ENCODE measurements at places on chromosomes 7 and 10. TPM values are rescaled to one million over a fixed set of nuclear protein-coding genes. Genes with fewer than 3 reads are reported as not detected.

GRCh38 chr10:105187243-105187642 lies 546.2 kb downstream of the SORCS3 start:
- H3K4me3 ChIP-seq: no peak overlapping the region
- no peaks in the 10 kb centered on the region for H3K36me3 ChIP-seq
- H3K27ac ChIP-seq: no peak overlapping the region
- H3K27me3 ChIP-seq: no peaks in the 10 kb centered on the region
- H3K4me1 ChIP-seq: no peaks in the 10 kb centered on the region

DNA sequence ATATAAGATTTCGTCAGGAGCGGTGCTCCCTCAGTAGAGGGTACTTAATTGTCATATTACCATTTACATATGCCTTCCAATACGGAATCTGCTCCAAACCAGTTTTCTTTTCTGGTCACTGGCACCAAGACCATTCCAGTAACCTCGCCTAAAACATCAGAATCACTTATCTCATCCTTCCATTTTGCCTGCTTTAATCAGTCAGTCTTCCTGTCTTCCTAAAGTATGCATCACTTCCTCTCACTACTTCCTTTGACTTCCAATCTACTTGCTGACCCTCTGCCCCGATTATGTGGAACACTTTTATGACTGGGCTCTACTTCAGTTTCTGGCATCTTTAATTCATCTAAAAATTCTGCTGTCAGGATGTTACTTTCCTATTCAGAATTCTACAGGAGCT lies 33.5 kb downstream of the CUL2 start:
- no peak overlapping the region for H3K4me3 ChIP-seq
- no peak overlapping the region for H3K27ac ChIP-seq
- no peaks in the 10 kb centered on the region for H3K27me3 ChIP-seq

- H3K4me1 ChIP-seq: peaks cover 12% of the 10 kb centered on the region
- H3K27me3 ChIP-seq: no peaks in the 10 kb centered on the region
- no peaks in the 10 kb centered on the region for H3K36me3 ChIP-seq
- peak; percentile 44 for DNase-seq
- no peak overlapping the region for H3K27ac ChIP-seq
- no peak overlapping the region for H3K4me3 ChIP-seq
Observed at GRCh38 chr7:1849351-1850041, 179.4 kb downstream of the ELFN1 start.

DNA sequence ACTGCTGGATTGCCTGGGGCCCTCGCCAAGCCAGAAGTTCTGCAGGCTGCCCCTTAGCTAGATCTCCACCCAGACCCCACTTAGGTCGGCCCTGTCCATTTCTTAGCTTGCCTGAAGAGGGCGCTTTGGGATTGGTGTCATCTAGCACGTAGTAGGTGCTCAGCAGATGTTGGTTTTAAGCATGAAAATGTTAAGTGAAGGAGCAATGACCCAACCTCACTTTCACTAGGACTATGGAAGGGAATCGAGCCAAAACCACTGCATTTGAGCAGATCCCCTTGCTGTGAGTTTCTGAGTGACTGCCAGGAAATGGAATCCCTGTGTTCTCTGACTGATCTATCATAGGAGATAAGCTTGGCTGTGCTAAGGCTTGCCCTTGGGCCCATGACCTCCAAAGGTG lies 131.7 kb upstream of the EEPD1 start:
- no peaks in the 10 kb centered on the region for H3K27me3 ChIP-seq
- no peaks in the 10 kb centered on the region for H3K36me3 ChIP-seq
- H3K4me3 ChIP-seq: no peak overlapping the region
- peaks cover 7% of the 10 kb centered on the region for H3K4me1 ChIP-seq

- H3K27me3 ChIP-seq: no peaks in the 10 kb centered on the region
- H3K4me1 ChIP-seq: no peaks in the 10 kb centered on the region
- H3K27ac ChIP-seq: no peak overlapping the region
- H3K36me3 ChIP-seq: no peaks in the 10 kb centered on the region
Observed at GRCh38 chr10:78258323-78259030, 224.8 kb downstream of the RPS24 start.

- no peaks in the 10 kb centered on the region for H3K36me3 ChIP-seq
- H3K4me3 ChIP-seq: no peak overlapping the region
- H3K27me3 ChIP-seq: no peaks in the 10 kb centered on the region
- no peak for DNase-seq
Observed at GRCh38 chr10:19847321-19847720, 31.1 kb downstream of the PLXDC2 start.

DNA sequence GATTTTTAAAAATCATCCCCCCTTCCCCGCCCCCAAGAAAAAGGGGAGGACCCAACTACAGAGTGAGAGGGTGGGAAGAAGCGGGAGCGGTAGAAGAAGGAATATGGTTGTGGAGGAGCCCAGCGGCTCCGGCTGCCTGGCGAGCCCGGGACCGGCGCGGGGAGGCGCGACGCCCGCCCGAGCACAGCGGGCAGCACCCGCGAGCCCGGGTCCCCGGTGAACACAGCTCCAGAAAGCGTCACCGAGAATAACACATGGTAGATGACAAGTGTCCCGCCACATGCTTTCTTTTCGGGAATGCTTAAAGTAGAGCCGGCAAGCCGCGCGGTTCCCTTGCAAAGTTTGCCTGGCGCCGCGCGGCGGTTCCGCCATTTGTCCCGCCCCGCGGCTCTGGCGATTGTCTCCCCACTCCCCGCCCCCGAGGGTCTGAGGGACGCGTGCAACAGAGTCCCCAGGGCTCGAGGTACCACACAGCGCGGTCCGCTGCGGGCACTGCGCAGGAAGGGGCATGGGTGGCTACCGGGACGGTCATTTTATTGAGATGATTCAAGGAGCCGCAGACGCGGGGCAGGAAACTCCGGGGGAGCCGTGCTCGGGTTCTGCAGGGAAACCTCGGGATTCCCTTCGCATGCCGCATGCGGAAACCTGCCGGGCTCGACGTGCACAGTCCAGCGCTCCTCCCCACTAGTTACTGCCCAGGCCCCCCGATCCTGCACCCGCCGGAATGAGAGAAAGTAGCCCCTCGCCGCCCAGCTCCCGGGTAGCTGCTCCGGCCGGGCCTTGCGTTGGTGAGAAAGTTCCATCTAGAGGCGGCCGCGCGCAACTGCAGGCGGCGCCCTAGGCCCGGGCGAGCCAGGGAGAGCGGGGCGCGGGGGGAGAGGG lies 781 bp upstream of the GRM8 start:
- no peaks in the 10 kb centered on the region for H3K27me3 ChIP-seq
- no peak overlapping the region for H3K27ac ChIP-seq
- peaks cover 9% of the 10 kb centered on the region for H3K4me1 ChIP-seq
- H3K4me3 ChIP-seq: peak overlapping the region; percentile 83

- DNase-seq: no peak
- no peaks in the 10 kb centered on the region for H3K27me3 ChIP-seq
Observed at GRCh38 chr10:15742836-15743235, 23.1 kb upstream of the ITGA8 start.

- peak overlapping the region; percentile 12 for H3K27ac ChIP-seq
- no peaks in the 10 kb centered on the region for H3K27me3 ChIP-seq
- no peaks in the 10 kb centered on the region for H3K4me1 ChIP-seq
- H3K4me3 ChIP-seq: no peak overlapping the region
Observed at GRCh38 chr7:141685285-141686023, 16.5 kb downstream of the DENND11 start.

- H3K27ac ChIP-seq: no peak overlapping the region
- no peaks in the 10 kb centered on the region for H3K4me1 ChIP-seq
- no peak overlapping the region for H3K4me3 ChIP-seq
- DNase-seq: no peak
Observed at GRCh38 chr7:129247087-129247486, 22.3 kb downstream of the AHCYL2 start.

DNA sequence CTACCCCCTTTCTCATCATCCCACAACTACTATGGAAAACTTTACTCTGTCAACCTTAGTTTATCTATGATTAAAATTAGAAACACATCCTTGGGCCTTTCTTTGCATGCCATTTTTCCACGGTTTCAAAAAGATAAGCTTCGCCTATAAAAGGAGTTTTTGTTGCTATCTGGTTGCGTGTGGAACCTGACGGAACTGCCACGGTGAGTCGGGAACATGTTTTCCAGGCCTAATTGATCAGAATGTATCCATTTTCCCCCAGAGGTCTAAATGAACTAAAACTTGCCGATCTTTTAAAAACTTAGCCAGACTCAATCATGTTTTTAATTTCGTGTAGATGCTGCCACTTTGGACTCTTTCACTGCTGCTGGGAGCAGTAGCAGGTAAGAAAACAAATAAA lies at the start of gene PNLIP:
TSS of gene PNLIP (plus strand) at position 176 of the 400 bp plus-strand sequence. CDS start at position 338, 162 bp downstream.
- no peaks in the 10 kb centered on the region for H3K36me3 ChIP-seq
- no peak within 1 kb of the TSS for H3K4me3 ChIP-seq
- DNase-seq: no peak
- H3K27me3 ChIP-seq: no peaks in the 10 kb centered on the region
- H3K4me1 ChIP-seq: no peaks in the 10 kb centered on the region
- H3K27ac ChIP-seq: no peak within 1 kb of the TSS

DNA sequence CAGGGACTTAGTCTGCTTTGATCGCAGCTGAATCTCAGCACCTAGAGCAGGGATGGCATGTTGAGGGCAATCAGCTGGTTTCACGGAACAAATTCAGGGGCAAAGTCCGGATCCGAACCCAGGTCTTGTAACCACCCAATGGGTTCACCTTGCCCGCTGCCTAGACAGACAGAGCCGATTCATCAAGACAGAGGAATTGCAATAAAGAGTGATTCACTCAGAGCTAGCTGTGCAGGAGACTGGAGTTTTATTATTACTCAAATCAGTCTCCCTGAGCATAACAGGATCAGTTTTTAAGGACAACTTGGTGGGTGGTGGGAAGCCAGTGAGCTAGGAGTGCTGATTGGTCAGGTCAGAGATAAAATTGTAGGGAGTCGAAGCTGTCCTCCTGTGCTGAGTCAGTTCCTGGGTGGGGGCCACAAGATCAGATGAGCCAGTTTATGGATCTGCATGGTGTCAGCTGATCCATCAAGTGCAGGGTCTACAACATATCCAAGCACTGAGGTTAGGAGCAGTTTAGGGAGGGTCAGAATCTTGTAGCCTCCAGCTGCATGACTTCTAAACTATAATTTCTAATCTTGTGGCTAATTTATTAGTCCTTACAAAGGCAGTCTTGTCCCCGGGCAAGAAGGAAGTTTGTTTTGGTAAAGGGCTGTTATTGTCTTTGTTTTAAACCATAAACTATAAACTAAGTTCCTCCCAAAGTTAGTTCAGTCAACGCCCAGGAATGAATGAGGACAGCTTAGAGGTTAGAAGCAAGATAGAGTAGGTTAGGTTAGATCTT lies 43.5 kb upstream of the CHST3 start:
- no peaks in the 10 kb centered on the region for H3K27me3 ChIP-seq
- H3K4me1 ChIP-seq: no peaks in the 10 kb centered on the region
- no peak for DNase-seq

GRCh38 chr7:37363536-37364491 lies 84.8 kb downstream of the ELMO1 start:
- no peak overlapping the region for H3K4me3 ChIP-seq

GRCh38 chr10:52740913-52741675 lies 31.5 kb downstream of the MBL2 start:
- no peak overlapping the region for H3K27ac ChIP-seq
- no peaks in the 10 kb centered on the region for H3K4me1 ChIP-seq
- no peaks in the 10 kb centered on the region for H3K36me3 ChIP-seq
- DNase-seq: peak; percentile 14

DNA sequence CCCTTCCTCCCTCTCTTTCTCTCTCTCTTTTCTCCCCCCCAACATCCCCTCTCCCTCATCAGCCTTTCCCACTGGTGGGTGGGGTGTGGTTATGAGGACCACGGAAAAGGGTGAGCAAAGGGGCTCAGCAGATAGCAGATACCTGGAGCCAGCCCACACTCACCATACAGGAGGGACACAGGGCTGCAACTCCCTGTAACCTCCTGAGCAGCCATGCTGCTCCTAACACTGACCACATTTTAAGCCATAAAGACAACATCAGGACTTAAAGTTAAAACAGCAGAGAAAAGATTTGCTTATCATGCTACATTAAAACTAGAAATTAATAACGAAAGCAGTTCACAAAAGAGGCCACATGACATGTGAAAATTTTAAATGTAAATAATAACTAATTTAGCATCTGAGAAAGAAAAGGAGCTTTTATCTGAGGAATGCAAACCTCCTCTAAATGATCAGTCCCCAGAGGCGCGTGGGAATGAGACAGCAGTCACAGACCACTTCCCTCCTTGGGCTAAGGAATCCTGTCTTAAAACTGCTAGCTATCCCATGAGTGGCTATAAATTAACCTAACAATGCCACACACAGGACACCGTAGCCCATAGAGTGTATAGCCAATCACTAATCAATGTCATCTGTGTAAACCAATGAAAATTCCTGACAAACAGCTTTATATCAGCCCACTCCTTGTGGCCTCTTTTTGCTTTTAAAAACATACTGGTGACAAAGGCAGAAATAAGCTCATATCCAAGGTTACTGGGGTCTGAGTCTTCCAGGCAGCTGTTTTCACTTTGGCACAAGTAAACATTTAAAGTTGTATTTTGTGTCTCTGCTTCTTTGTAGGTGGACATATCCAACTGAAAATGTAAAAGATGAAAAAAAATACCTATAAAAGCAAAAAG lies 33.3 kb downstream of the PKD1L1 start:
- no peak overlapping the region for H3K27ac ChIP-seq
- no peaks in the 10 kb centered on the region for H3K4me1 ChIP-seq
- H3K36me3 ChIP-seq: no peaks in the 10 kb centered on the region
- no peaks in the 10 kb centered on the region for H3K27me3 ChIP-seq
- no peak overlapping the region for H3K4me3 ChIP-seq
- no peak for DNase-seq

- H3K27me3 ChIP-seq: no peaks in the 10 kb centered on the region
- H3K4me3 ChIP-seq: no peak overlapping the region
- no peak for DNase-seq
- H3K4me1 ChIP-seq: peaks cover 21% of the 10 kb centered on the region
Observed at GRCh38 chr10:5622186-5622960, 44.0 kb downstream of the ASB13 start.

CUEDC2 gene
- 81.1 TPM for total RNA-seq

PNPLA8 gene
- 30.3 TPM for total RNA-seq

HOXA10 gene
- 34.3 TPM for total RNA-seq

LDB3 gene
- 615 TPM for total RNA-seq

RBM17 gene
- total RNA-seq: 95.9 TPM
